ENCODE measurements at places on chromosomes 4 and X.
A peak's percentile ranks its signal among the peaks of the same experiment; 100 is the strongest.

DNA sequence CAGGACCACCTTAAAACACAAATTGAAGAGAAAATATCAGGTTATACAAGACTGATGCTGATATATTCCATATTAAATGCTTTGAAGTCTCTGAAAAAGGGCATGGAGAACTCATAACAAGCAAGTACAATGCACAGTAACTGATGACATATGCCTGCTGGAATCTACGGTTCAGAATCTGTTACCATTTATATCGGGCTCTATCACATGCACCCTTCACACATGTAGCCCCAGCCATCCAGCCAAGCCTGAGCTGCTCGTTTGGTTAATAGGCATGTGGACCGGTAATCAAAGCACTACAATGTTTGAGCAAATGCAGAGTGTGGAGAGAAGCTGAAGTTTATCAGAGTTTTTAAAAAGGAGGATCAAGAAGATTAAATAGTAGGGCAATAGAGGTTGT, 11.8 kb downstream of the COMMD8 start:
- no peak for DNase-seq

DNA sequence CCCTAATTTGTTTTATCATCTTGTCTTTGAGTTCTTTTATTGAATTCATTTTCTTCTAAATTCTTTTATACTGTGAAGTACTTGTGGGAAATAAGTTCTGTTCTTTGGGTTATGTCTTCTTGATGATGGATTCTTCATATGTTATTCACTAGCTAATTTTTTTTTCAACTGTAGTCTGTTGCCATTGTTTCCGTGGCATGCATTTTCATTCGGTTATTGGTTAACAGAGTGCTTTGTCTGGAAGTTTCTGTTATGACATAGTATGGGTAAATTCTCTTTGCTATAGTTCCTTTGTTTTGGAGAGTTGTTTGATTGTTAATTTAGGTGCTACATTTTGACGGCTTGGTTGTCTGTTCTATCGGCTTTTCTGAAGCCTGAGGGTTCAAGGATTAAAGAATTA, 184.9 kb upstream of the AADAT start:
- no peak for DNase-seq

DNA sequence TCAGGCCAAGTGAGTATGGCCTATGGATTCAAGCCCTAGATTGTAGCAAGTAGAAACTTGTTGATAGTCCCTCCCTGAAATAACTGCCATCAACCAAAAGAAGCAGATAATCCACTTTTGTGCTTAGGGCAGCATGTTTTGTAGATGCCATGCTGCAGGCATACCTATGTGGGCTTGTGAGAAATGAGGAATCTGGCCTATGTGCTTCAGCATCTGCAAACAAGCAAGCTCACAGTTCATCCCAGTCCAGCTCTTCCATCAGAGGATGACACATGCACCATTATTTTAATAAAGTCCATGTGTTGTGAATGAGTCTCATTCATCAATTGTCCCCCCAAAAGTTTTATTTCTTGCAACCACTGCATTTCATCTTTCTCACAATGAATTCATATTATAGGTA, 421.9 kb upstream of the DIPK2B start:
- no peak for DNase-seq

GRCh38 chr4:7208509-7209451, 16.4 kb downstream of the SORCS2 start:
- DNase-seq: no peak

DNA sequence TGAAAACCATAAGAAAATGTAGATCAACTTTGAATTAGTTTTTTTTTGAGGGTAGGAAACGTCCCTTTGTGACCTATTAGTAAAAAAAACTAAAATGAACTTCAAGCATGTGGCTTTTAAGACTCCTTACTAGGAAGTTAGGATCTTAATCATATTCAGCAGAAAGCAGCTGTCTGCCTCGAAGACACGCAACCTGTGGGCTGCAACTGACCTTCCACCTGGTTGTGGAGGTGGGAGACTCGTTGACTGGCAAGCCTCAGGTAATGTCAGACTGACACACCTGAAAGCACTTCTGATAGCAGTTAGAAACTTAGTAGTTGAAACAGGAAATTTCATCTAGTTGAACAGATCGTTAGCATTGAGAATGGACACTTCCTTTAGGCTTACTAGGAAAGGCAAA, 37.4 kb downstream of the CCNG2 start:
- no peak for DNase-seq

DNA sequence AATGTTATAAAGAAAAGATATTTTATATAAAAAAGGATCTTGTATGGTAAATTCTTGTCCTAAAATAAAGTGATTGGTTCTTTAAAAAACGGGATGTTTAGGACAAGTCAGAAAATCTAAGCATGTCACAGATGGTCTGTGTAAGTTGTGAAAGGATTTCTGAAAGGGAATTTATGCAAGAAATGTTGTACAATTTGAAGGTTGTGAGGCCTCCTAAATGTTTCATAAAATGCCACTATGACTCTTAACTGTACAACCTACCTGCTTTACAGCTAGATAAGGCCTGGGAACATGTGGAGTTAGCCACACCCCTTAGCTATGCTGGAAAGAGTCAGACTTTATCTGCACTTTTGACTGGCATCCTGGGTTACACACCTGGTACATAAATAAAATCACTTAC, 951.5 kb upstream of the POU3F4 start:
- no peak for DNase-seq

DNA sequence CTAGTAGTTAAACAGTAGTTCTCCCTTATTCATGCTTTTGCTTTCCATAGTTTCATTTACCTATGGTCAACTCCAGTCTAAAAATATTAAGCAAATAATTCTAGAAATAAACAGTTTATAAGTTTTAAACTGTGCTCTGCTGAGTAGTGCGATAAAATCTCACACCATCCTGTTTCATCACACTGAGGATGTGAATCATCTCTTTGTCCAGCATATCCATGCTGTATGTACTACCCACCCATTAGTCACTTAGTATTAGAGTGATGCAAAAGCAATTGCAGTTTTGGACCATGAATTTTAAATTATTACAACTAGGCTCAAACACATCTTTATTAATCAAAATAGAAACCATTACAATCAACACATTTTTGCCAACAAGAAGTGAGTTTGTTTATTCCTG, 187.4 kb downstream of the TEX13C start:
- DNase-seq: no peak

GRCh38 chr4:183783991-183784553, 121.0 kb upstream of the STOX2 start:
- DNase-seq: no peak

DNA sequence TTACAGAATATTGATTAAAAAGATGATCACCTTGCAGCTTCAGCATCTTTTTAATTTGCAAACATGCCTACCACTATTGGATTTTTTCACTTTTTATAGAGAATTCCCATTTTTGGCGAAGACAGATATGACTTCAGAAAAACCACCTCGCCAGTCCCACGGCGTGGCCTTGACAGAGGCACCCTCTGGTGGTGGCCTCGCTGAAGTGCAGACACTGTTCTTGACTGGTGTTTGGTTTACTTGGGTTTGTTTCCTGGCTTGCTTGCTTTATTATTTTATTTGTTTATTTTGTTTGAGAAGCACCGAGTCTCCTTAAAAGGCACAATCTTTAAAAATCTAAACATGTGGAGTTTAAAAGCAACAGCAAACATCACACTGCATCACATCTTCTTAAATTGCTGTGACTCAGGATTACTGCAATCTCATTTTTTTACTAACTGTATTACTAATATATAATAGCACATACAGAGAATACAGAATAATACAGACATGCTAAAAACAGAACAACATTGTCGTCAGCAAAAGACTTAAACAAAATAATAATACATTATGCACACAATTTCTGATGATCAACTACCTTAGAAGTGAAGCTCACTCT, 13.1 kb upstream of the AMTN start:
- DNase-seq: peak; percentile 30

GRCh38 chrX:32520789-32521188, 690.6 kb downstream of the DMD start:
- DNase-seq: no peak

GRCh38 chr4:7687796-7688195, 251.9 kb downstream of the AFAP1 start:
- no peak for DNase-seq

GRCh38 chr4:156820931-156821330, 150.7 kb downstream of the PDGFC start:
- no peak for DNase-seq

- no peak for DNase-seq
Observed at GRCh38 chrX:35919536-35920309, at the start of gene CFAP47. Gene CFAP47, plus strand, starts transcription at chrX:35919734. Its CDS starts 66 bp downstream, at chrX:35919800.

GRCh38 chr4:124018383-124019317, 622.1 kb downstream of the SPRY1 start:
- no peak for DNase-seq

DNA sequence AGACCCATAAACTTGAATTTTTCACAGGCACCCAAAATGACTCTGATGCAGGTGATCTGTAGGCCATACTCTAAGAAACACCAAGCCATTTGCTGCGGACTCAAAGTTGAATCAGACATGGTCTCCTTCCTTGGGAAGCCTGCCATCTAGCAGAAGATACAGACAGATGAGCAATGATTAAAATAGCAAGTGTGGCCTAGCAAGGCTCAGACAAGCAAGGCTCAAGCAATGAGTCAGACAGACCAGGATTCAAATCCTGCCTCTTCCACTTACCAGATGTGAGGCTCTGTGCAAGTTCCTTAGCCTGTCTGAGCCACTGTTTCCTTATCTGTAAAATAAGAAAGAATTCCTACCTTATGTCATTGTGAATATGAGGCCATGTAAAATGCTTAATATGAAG, 2.3 kb downstream of the CCDC149 start:
- no peak for DNase-seq

DNA sequence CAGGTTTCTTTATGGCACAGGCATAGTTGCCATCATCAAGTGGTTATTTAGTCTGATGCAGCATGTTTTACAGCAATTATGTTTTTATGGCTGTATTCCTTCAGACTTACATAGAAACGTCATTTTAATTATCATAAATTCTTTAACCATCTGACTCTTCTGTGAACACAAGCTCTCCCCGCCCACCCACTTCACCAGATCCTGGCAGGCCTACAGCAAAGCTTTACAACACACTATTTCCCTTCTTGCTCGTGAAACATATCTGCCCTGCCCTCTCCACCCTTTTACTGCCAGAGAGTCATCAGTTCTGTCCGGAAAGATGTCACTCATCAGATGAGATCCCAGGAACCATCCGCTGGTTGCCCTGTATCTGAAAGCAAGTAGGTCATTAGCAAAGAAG, 120.5 kb downstream of the HS6ST2 start:
- DNase-seq: no peak

DNA sequence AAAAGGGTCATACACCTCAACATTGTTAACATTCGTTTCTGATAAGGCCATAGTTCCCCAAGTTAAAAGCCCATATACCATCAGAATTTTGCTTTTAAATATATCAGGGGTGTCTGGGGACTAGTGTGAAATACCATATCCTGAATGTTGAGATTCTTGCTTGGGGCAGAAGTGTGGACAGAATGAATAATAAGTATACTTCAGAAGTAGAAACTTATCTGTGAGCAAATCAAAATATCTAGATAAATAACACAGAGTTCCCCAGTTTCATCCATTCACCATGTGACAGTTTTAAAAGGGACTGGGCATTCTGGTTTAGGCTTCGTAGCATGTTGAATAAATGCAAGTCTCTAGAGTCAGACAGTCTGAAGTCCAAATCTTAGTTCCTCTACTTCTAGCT, 110.5 kb downstream of the CHRNA9 start:
- no peak for DNase-seq

DNA sequence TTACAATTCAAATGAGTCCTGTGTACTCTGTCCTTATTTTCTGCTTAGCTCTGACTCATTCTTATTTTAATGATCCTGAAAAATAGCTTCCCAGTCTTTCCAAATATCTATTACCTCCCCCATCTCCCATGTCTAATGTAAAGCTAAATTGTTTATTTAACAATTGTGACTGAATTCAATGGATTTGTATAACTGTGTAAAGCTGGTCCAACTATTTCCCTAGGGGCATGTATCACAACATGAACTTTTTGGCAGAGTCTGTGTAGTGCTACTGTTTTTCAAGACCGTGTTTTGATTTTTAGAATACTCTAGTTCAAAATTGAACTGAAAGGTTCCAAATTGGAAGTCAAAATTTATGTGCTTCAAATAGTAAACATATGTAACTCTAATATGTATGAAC, 67.8 kb downstream of the SPCS3 start:
- DNase-seq: no peak

- DNase-seq: no peak
Observed at GRCh38 chr4:173748353-173748752, 218.3 kb upstream of the HAND2 start.

- DNase-seq: no peak
Observed at GRCh38 chr4:10347281-10347795, 109.9 kb downstream of the ZNF518B start.

- DNase-seq: no peak
Observed at GRCh38 chr4:142660728-142661127, 185.4 kb downstream of the INPP4B start.

GRCh38 chr4:184383497-184384055, 90.8 kb downstream of the IRF2 start:
- no peak for DNase-seq

DNA sequence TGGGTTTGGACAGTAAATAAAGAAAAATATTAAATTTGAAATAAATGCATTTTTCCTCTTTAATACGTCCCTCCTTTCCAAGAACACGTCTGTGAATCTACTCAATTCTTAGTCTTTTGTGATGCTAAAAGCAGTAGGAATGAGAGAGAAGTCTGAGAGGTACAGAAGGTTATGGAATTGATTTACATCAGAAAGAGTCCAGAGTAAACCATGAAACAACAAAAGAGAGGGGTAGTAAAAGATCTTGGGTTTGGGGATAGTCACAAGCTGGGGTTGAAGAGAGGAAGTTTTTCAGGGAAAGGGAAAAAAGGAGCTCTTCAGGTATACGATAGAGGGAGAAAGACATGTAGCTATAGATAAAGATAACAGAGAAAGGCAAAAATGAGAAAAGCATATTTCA, 215.4 kb downstream of the RAB28 start:
- DNase-seq: no peak

GRCh38 chr4:168870004-168870403, 140.1 kb downstream of the CBR4 start:
- no peak for DNase-seq

GRCh38 chr4:127558088-127558487, 74.7 kb upstream of the INTU start:
- no peak for DNase-seq

- no peak for DNase-seq
Observed at GRCh38 chrX:68049466-68049865, 383.8 kb downstream of the OPHN1 start.

GRCh38 chrX:107777536-107777832, at the start of gene NCBP2L:
Gene NCBP2L, plus strand, starts transcription at chrX:107777733. Its CDS starts 16,488 bp downstream, at chrX:107794221.
- DNase-seq: no peak

DNA sequence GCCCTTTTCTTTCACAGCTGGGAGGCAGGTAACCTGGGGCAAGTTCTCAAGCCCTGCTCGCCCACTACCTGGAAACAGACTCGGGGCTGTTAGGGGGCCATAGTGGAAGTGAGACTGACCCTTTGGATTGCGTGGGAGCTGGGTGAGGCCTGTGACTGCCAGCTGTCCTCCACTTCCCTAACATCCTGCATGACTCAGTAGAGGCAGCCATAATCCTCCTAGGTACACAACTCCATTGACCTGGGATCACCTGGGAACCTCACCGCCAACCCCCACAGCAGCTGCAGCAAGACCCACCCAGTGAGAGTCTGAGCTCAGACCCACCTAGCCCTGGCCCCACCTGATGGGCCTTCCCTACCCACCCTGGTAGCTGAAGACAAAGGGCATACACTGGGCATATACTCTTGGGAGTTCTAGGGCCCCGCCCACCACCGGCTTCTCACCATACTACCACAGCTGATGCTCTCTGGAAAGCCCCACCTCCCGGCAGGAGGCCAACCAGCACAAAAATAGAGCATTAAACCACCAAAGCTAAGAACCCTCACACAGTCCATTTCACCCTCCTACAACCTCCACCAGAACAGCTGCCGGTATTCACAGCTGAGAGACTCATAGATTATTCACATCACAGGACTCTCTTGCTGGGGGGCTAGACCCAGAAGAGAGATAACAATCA, 61.1 kb upstream of the DCTD start:
- DNase-seq: no peak
